ENCODE measurements at places on chromosomes 11 and 22.

DNA sequence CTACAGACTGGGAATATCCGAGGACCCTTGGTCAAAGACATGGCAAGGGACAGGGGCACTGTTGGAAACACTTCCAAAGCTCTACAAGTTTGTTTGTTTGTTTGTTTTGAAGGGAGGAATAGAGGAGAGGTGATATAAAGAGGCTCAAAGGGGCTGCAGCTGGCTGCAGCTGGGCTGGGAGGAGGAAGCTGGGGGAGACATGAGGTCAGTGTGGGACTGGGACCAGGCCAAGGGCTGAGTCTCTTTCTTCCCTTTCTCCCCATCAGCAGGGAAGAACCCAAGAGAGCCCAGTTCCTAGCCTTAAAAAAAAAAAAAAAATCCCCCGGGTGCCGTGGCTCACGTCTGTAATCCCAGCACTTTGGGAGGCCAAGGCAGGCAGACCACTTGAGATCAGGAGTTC, 5.0 kb downstream of the RHOG start:
- no peak for DNase-seq

DNA sequence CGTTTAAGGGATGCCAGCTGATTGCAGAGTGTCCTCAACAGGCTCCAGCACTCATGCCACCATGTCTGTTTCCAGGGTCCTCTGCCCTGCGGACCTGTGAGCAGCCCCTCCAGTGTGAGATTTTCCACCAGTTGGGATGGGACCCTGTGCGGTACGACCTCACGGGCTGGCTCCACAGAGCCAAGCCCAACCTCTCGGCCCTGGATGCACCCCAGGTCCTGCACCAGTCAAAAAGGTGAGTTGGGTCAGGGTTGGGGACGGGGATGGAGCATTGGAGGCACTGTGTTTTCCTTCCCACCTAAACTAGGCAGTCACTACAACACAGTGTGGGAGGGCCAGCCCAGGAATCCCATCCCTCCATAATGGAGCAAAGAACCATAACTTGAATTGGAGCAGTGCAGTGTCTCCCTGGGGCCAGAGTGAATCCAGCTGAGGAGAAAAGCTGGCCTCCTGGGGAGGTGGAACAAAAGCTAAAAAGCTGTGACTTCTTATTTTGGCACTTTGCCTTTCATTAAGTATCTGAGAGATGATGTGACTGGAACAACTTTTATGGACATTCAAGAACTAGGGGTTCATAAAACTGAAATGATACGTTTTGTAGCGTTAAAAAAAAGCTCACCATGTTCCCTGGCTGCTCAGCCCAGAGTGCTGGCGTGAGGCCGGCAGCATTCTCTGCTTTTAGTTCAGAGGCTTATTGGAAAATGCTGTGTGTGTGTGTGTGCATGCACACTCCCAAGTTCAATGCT, 101.8 kb downstream of the MYO18B start:
- no peak for DNase-seq

DNA sequence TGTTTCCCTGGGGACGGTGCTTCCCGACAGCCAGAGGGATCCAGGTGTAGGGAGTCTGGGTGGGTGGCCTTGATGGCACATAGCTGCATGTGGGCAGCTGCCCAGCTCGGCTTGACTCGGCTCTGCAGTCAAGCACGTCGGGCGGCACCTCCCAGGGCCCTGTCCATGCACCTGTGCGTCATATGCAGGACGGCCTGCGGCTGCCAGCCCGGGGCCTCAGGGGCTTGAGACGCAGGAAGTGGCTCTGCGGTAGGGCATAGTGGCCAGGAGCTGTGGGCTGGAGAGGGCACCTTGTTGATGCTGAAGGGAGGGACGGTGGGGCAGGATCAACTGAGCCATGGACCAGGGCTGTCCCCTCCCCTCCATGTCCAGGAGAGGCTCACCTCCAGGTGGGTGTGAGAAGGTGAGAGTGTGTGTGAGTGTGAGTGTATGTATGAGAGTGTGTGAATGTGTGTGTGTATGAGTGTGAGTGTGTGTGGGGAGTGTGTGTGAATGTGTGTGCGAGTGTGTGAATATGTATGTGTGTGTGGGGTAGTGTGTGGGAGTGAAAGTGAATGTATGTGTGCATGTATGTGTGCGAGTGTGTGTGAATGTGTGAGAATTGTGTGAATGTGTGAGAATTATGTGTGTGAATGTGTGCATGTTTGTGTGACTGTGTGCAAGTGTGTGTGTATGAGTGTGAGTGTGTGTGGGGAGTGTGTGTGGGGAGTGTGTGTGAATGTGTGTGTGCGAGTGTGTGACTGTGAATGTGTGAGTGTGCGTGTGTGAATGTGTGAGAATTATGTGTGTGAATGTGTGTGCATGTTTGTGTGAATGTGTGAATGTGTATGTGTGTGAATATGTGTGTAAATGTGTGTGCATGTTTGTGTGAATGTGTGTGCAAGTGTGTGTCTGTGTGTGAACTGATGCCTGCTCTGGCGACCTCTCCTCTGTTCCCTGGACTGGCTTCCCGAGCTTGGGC, 5.7 kb upstream of the SUN2 start:
- no peak for DNase-seq

DNA sequence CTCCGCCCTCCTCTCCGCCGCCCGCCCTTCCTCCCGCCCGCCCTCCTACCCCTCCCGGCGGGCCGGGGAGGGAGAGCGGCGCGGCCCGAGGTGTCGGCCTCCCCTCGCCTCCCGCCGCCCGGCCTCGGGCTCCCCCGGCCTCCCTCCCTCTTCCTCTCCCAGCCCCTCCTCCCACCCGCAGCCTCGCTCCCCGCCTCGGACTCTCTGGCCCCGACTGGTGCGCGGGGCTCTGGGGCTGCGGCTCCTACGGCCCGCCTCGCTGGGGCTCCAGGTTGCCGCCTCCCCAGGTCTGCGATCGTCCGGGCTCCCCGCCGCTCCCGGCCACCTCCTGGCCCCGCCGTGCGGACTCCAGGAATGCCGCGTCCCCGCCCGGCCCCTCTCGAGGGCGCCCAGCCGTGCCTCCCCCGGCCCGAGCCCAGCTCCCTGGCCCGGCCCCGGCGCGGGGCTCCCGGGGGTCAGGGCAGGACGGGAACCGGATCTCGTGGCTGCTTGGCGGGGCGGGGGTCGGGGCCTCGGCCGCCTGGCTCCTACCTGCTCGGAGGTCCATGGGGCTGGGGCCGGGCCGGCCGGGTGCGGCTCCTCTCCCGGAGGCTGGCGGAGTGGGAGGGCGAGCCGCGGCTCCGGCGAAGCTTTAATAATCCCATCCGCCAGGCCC, at the start of gene CLCF1:
TSS of gene CLCF1 (minus strand) at position 606 of the 655 bp plus-strand sequence. CDS start at position 547, 59 bp downstream.
- no peak for DNase-seq

DNA sequence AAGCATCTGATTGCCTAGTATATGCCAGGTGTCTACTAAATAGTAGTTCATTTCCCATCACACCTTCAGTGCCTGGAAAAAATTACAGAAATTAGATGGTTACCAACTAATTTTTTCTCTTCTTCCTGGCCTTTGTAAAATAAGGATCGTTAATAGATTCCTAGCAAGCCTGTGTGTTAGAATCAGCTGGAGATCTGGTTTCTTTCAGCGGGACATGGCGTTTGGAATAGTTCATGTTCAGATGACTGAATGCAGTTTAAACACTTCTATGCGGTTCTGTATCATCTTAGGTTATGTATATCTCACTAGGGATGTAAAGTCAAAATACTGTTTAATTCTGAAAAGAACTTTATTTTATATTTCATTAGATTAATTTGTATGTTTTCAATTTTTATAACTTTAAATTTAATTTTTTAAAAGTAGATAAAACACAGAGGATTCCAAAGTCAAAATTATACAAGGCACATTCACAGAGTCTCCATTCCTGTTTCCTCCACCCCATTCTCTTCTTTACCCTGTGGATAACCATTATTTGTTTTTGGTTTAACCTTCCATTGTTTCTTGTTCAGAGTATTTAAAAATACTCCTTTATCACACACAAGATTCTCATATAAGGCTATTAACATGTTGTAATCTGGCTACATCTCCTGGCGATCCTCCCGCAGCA, 132.8 kb downstream of the ATXN10 start:
- DNase-seq: no peak

- no peak for DNase-seq
Observed at GRCh38 chr11:1034001-1034400, 2.5 kb downstream of the MUC6 start.

DNA sequence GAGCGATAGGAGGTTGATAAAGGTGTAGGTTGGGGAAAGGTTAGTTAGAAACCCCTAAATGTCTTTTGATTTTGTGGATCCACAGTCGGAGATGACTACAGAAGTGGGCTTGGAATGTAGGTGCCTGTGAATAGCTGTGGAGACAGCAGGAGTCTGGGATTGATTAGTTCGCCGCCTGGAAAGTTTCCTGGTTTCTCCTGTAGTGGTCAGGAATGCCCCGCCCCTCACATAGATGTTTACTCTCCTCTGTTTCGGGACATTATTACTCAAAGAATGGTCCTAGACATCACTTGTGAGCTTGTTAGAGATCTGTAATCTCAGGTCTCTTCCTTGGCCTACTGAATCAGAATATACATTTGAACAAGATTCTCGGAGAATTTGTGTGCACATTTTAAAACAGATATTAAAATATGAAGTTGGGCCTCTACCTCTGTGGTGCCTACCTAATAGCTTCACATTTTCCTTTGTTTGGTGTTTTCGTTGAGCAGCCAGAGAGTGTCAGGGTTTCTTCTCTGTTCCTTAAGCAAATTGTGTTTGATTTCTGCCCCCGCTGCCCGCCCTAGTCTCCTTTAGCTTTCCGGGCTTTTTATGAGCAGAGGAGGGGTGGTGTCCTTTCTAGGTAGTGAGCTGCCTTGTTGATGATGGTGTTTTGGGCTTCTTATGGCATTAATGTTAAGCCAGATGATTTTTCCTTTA, 89.4 kb downstream of the PPP6R3 start:
- no peak for DNase-seq
